ENCODE measurements at places on chromosomes 5 and 9. TPM values are rescaled to one million over a fixed set of nuclear protein-coding genes. Genes with fewer than 3 reads are reported as not detected.

The RNF180 gene
- not detected for total RNA-seq

The SLC45A2 gene
- total RNA-seq: not detected

The IFNA21 gene
- not detected for total RNA-seq

The BARHL1 gene
- not detected for total RNA-seq

The CDC20B gene
- 0.16 TPM for total RNA-seq

GRCh38 chr5:58156361-58156760, 303.5 kb downstream of the PLK2 start:
- DNase-seq: no peak

DNA sequence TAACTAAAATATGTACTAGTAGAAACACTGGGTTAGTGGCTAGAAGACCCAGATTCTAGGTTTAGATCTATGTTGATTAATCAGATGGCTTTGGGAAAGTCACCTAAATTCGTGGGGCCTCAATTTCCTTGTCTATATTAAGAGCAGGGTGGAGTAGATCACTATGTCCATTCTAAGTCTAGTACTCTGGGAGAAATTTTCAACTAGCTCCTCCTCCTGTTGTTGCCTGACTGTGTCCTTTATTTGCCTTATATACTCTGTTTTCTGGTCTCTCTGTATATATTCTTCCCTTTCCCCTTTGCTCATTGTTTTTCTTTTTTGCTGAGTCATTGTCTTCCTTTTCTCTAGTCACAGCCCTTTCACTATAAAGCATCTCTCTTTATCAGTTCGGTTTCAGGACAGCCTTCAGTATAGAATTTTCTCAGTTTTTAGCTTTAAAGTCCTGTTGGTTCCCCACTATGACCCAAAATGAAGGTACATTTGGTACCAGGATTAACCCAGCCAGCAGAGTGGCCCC, 44.5 kb upstream of the CDH6 start:
- no peak for DNase-seq

- no peak for DNase-seq
Measured at GRCh38 chr5:142816531-142817430, 46.6 kb downstream of the ARHGAP26 start.

DNA sequence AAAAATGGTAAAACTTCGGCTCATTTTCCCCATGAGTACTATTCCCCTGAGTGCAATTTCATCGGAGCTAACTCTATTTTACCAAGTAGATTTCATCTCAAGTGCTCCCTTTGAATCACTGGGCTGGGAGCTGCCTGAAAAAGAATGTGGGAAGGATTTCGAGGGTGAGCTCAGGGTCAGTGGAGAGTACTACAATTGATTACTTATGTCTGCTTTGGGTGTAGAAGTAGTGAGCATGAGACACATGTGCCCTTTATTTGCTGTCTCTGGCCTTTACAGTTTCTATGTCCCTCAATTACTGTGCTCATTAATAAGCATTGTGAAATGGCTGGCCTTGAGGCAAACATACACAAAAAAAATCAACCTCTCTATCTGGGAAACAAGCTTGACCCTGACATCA, 172.7 kb upstream of the RFX3 start:
- no peak for DNase-seq

DNA sequence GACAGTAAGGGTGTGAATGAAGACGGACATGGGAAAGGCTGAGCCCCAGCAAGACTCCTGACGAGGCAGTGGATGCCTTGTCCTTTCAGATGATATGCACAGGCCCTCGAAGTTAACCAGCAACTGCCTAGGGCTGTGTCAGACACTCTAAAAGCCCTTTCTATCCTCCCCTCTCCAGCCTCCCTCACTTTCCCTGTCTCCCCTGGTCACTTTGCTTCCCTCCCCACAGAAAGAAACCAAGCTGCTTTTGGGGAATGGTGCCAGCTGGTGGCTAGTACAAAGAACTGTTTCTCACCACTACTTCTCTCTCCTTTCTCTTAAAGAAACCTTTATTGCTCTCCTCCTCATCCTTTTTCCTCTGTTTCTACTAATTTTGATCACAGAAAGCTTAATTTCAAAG, 21.4 kb downstream of the LHFPL2 start:
- no peak for DNase-seq

DNA sequence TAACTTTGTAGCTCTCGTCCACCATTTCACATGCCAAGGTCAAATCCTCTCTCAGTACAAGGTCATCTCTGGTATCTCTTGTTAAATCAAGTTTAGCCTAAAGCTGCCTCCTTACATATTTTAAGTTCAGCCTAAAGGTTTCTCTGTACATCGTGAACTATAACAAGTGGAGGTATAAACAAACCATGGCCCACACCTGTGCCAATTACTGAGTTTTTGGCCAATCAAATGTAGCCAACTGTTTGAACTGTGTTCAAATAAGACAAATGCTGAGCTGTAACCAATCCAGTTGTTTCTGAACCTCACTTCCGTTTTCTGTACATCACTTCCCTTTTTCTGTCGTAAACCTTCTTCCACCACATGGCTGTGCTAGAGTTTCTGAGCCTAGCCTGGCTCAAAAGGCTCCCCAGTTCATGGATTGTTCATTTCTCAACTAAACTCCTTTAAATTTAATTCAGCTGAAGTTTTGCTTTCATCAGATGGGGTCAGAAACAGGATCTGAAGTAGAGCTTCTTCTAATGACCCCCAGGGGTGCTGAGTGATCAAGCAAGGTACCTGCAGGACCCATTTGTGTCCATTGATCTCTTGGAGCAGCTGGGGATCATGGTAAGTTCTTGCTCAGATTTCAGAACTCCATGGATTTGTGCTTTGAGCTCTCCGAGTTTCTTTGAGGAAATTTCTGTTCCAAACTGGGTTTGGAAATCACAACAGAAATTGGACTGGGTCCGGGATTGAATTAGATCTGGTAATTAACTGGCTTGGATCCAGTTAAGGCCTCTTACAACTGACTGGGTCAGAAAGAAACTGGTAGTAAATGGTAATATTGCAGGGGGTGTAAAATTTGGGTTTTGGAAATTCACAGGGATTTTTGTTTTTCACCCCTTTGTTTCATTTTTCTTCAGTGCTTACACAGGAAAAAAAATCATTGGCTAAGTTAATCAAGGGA, 11.0 kb upstream of the NANS start:
- DNase-seq: no peak

DNA sequence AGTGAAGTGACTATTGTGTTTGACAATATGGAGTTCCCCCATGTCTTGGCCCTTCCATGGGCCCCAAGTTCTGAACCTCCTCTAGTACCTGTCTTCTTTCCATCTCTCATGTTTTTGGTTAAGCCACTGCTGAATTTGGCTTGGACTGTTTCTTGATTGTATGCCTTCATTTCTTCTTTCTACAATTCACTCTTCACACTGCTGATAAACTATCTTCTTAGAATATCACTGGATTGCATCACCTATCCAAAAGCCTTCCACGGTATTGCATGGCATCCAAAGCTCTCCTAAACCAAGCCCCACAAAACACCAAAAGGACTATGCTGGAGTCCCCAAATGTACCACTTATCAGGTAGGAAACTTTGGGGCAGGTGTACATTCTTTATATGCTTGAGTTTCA, 4.3 kb upstream of the POC5 start:
- DNase-seq: no peak

- no peak for DNase-seq
Measured at GRCh38 chr9:135903358-135903656, 4.0 kb downstream of the CAMSAP1 start.
